Midbrain (tissue), 1 donor: ENCODE measurements at places on chromosomes 13 and 19.

- no peak for DNase-seq
Observed at GRCh38 chr13:32051156-32051555, 19.6 kb downstream of the FRY start.

GRCh38 chr13:85828094-85828684, 29.0 kb upstream of the SLITRK6 start:
- peak; percentile 2 for DNase-seq

- no peak for DNase-seq
Observed at GRCh38 chr13:114319441-114319913, 5.2 kb downstream of the CHAMP1 start.

DNA sequence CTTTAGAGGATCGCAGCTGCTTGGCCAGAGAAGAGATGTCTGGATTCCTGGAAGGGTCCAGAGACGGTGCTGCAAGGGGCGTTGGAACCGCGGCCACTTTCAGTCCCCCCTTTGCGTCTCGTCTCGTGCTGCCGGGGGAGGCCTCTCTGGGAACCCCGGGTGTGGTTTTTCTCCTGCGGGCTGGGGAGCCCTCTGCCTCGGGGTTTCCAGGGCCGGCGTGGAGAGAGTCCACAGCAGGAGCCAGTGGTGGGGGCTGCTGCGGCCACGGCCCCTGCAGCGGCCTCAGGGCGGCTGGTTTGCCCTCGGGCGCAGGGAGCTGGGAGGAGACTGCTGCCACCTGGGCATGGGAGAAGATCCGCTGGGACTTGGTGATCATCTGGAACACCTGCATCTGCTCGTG, 28.5 kb downstream of the ZNF541 start:
- no peak for DNase-seq

DNA sequence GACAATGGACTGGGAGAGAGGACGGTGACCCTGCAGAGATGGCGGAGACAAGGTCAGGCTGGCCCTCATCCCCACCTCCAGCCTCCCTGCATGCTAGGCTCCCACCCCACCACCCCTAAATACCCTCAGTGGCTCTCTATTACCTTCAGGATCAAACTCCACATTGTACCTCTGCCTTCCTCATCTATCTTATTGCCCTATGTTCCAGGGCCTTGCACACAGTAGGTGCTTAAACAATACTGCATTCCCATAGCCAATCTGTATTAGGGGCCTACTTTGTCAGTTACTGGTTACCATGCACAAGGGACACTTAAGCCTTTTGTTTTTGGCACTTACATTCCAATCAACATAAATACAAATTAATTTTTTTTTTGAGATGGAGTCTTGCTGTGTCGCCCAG, 6.5 kb downstream of the PALM3 start:
- DNase-seq = no peak

DNA sequence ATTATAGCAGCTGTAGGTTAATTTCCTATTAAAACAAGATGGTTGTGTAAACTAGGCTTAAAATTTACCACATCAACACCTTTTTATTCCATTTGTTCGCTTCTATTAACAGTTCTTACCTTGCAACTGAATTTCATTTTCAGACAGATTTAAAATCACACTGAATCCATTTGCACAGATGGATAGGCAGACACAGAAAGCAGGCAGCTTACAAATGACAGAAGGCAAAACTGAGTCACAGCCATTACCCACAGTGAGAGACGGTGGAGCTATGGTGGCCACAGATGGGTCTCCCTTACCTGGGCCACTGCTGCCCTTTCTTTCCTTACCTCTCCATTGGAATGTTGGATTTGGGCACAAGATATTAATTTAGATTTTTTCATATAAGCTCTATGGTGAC, 1567.8 kb upstream of the SLC10A2 start:
- DNase-seq = no peak

- DNase-seq = no peak
Observed at GRCh38 chr19:19315444-19315843, 4.9 kb downstream of the SUGP1 start.

DNA sequence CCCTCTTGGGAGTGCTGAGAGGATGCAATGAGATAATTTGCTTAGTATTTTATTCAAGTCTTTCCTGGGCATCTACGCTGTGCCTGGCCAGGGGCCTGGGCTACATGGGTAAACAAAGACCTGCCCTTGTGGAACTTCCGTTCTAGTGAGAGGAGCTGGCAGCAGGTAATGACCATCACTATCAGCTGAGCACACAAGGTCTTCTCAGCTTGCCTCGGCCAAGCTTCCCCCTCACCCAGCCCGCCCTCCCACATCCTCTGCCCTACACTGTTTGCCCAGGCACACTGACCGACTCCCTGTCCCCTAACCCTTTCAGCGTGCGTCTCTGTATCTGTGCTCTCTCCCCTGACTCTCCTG, 8.6 kb upstream of the FKRP start:
- no peak for DNase-seq

DNA sequence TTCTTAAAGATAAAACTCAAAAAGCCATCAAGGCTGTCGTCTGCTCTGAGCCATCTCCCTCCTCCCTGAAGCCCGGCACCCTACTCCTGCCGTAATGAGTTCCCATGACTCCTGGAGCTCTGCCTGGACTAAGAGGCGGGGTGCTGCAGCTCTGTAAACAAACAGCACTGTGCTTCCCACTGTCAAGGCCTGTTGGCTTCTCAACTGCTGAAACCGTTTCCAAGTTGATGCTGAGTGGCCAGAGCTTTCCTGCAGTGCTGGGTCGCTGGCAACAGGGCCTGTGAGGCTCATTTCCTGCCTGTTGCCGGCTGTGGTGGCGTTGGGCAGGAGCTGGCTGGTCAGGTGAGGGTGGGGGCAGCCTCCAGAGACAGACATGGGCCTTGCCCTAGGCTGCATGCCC, 26.7 kb upstream of the ISYNA1 start:
- peak; percentile 92 for DNase-seq

DNA sequence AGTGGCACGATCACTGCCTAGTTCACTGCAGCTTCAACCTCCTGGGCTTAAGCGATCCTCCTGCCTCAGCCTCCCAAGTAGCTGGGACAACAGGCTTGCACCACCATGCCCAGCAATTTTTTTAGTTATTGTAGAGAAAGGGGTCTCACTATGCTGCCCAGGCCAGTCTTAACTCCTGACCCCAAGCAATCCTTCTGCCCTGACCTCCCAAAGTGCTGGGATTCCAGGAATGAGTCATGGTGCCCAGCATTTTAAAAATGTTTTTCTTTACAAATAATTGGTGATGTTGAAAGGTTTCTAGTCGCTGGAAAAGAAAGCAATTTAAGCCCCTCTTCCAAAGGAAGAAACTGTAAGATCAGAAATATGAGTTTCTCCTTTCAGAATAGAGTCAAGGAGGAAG, 19.4 kb downstream of the DYRK1B start:
- no peak for DNase-seq

GRCh38 chr13:73412933-73413332, 354.1 kb downstream of the KLF5 start:
- DNase-seq = no peak

DNA sequence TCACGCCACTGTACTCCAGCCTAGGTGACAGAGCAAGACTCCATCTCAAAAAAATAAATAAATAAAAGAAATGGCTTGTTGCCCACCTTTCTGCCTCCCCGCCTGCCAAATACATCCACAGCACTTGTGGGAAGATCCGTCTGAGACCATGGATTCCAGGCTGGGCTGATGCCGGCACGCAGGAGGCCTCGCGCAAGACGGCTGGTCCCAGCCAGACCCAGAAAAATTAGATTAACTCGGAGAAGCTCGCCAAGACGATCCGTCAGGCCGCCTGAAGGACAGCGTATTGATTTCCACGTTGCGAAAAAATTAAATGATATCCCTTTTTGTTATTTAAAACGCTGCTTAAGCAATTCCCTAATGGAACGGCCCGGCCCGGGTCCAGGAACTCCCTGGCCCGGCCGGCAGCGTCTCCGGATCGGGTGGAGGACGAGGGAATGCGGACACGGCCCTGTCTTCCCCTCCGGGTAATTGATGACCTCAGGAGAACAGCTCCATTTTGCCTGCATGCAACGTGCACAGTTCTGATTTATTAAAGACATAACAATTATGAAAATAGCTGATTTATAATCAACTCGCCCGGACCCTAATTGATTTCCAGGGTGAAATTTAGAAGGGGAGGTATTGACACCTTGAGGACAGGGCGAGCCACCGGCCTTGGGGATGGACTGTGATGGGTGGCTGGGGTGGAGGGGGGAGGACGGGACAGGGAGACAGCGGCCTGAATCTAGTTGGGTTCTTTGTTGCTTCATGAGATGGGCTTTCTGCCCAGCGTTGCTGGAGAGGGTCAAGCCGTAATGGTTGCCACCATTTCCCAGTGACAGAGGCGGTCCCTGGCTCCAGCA, 52.1 kb downstream of the ZNRF4 start:
- DNase-seq = no peak

DNA sequence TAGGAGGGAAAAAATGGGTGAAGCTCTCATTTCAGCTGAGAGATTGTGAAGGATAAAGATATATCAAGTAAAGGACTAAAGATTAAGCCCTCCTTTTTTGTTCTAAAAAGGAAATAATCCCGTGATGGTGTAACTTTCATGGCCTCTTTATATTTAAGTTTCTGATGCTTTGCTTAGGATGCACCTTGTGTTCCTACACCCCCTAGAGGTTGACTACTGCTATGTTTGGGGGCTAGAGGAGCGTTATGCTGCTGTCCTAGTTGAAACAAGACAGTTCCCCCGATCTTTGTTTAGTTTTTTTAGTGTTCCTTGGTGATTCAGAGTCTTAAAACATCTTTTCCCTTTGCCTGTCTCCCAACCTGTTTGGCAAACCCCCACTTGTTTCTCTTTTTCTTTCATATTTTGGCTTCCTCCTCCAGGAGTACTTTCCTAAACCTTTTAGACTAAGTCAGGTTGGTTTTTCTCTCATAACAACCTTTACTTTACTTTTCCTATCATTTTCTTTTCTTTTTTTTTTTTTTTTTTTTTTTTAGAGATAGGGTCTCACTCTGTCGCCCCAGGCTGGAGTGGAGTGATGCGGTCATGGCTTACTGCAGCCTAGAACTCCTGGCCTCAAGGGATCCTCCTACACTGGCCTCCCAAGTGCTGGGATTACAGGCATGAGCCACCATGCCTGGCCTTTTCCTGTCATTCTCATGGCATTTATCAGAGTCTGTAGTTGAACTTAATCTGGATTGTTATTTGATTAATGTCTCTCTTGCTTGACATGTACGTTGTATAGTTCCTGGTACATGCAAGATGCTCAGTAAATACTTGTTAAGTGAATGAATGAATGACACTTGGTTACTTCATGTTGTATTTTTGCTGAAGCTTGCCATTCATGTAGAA, 2.8 kb downstream of the UBA2 start:
- peak; percentile 4 for DNase-seq

- no peak for DNase-seq
Observed at GRCh38 chr13:35567406-35567980, 91.0 kb upstream of the MAB21L1 start.

GRCh38 chr13:106095919-106096318, 439.5 kb downstream of the EFNB2 start:
- no peak for DNase-seq

- no peak for DNase-seq
Observed at GRCh38 chr19:50495020-50495531, 15.9 kb downstream of the JOSD2 start.

- DNase-seq = peak; percentile 56
Observed at GRCh38 chr19:16509141-16510061, 13.2 kb downstream of the C19orf44 start.

- DNase-seq = no peak
Observed at GRCh38 chr13:30017880-30018279, 167.5 kb upstream of the UBL3 start.

GRCh38 chr19:33191501-33191900, 2.6 kb upstream of the LRP3 start:
- DNase-seq = no peak

DNA sequence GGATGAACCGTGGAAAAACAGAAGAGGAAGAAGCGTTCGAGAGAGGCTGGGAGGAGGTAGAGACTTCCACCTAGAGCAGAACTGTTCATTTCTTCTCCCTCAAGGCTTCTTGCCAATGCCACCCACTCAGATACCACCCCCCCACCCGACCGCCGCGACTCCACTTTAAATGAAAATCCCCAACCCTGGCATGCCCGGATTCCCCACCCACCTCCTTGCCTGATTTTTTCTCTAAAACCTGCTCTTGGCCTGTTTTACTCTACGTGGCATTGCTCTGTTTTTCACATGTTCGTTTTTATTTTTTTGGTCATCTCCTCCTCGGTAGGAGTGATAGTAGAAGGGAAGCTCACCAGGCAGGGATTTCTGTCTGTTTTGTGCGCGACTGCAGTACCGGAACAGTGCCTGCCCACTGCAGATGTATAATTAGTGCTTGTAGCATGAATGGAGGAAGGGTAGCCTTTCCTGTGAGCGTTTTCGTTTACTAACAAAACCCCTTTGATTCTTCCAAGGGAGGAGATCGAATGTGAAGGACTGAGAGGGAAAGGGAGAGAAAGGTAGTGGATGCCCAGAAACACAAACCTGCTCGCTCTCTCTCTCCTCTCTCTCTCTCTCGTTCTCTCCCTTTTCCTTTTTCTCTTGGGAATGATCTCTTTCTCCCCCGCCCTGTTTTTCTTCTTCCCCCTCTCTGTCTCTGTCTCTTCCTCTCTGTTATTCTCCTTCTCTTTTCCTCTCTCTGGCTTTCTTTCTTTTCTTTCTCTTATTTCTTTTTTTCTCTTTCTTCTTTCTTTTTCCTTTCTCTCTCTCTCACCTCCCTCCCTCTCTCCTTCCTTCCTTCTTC, 2.2 kb downstream of the CD70 start:
- DNase-seq = no peak

DNA sequence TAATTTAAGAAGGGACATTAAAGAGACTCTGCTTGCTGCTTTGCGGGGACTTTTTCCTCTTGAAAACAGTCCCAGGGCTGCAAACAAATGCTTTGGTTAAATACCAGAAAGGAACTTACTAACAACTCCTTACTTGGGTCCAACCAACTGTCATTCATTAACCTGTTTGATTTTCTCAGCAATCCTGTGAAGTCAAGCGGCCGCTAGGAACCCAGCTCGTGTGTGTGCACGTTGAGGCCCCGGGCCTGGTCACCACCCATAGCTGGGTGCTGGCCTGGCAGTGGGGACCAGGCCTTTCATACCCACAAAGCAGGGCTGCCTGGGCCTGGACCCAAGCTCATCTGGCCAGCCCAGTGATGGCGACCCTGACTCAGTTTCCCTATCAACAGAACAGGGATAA, 50.7 kb downstream of the C1QTNF9 start:
- no peak for DNase-seq

- no peak for DNase-seq
Observed at GRCh38 chr13:112803422-112803821, 113.6 kb downstream of the ATP11A start.

DNA sequence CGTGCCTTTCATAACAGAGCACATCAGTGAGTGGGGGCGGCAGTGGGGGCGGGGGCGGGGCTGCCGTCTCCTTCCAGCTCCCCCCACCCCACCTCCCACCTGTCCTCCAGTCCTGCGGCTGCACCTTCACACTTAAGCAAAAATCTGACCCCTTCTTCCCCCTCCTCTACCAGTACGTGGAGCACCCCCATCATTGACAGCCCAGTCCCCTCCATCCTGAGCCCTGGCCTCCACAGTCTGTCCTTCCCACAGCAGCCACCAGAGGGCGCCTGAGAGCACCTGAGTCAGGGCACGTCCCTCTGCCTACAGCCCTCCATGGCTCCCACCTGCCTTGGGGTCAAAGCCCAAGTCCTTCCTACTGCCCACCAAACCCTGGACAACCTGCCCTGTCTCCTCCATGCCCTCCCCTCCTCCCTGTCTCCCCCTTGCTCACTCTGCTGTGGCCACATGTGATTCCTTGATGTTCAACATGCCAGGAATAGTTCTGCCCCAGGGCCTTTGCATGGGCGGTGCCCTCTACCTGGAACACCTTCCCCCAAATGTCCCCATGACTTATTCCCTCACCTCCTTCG, 4.0 kb downstream of the EBI3 start:
- no peak for DNase-seq
